ENCODE measurements at places on chromosomes 7 and 10.

- DNase-seq: no peak
Observed at GRCh38 chr7:45657890-45658715, 83.9 kb downstream of the ADCY1 start.

- DNase-seq: no peak
Observed at GRCh38 chr10:88721392-88721791, 15.3 kb downstream of the LIPK start.

DNA sequence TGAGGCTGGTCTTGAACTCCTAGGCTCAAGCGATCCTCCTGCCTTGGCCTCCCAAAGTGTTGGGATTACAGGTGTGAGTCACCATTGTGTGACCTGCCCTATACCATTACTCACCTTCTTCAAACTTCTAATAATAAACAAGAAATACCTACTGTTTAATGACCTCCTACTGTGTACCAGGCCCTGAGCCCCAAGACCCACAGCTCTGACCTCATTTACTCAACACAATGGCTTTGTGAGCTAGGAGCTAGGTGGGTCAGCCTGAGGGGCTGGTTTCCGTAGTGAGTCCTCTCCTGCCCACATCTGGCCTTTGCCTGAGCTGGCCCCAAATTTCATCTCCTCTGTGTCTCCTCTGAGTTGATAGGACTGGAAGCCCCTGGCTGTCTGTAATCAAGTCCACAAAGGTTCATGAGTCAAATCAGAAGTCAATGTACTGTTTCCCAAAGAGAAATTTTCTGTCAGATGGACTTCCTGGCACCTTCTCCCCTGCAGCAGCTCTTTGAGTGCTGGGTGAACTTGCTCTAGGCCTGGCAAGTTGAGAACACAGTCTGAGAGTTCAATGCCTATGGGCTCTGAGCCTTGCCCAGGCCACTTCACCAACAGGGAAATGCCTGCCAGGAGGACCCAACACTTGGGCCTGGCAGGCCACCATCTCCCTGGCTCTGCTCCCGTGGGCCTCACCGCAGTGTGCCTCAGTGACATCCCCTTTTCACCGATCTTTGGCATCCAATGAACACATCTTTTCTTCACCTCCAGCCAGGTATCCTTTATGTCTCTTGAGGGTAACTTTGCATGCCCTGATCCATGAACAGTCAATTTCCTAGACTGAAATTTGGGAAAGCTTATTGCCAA is 24.0 kb downstream of the NEURL1 start:
- DNase-seq: no peak

DNA sequence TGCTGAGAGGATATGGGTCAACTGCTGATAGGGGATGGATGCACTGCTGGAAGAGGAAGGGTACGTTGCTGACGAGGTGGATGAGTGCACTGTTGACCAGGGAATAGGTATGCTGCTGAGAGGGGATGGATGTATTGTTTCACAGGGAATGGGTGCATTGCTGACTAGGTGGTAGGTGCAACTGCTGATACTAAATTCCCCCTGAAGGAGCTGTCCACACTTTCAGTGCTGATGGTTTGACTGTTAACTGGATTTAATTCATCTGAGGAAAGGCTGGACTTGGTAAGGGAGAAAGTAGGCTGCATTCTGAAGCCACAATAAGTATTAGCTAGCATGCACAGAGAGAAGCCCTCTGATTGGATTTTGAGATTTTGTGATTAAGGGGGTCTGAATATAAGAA is 1196.8 kb upstream of the PHF14 start:
- no peak for DNase-seq

GRCh38 chr7:38932509-38933168 is 23.6 kb upstream of the VPS41 start:
- DNase-seq: peak; percentile 18

GRCh38 chr7:148962823-148963582 is 65.3 kb downstream of the PDIA4 start:
- peak; percentile 76 for DNase-seq

DNA sequence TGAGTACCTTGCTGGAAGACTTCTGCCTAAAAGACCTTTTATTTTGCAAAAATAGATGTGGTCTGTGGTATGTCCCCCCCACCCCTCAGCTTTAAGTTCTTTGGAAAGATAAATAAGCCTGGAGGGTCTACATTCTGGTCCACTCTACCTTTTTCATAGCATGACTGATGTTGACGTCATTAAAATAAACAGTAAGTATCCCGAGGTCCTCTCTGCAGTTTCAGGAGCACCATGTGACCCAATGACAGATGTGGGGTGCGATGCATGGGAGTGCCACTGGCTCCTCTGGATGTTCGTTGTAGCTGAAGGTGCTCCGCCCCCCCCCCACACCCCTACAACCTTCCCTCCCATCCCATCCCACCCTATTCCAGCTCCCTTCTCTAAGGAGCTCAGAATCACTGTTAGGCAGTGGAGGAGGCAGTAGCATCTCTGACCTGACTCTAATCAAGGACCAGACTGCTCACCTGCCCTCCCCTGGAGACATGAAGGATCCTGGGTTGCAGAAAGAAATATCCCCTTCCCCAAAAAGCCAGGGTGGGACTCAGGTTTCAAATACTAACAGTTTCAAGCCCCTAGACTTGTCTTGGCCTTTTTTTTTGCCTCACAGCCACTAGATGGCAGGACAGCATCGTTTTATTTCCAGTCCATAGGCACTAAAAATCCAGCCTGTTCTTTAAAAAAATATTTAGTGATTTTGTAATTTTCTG is 25.1 kb downstream of the CASP7 start:
- DNase-seq: no peak

GRCh38 chr10:30747633-30748032 is 118.1 kb upstream of the LYZL2 start:
- DNase-seq: peak; percentile 80

GRCh38 chr7:83096065-83096580 is 66.6 kb downstream of the PCLO start:
- DNase-seq: no peak

DNA sequence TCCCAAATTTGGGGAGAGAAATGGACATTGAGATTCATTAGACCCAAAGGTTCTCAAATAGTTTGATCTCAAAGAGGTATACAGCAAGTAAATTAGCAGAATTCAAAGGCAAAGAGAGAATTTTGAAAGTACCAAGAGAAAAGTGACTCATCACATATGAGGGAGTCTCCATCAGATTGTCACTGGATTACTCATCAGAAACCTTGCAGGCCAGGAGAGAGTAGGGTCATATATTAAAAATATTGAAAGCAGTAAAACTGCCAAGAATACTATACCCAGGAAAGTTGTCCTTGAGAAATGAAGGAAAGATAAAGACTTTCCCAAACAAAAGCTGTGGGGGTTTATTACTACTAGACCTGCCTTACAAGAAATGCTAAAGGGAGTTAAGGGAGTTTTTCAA is 140.6 kb downstream of the TMEM168 start:
- DNase-seq: no peak

GRCh38 chr10:61627266-61627665 is 35.5 kb upstream of the CABCOCO1 start:
- no peak for DNase-seq

- DNase-seq: no peak
Observed at GRCh38 chr7:156732091-156732625, 91.6 kb downstream of the RNF32 start.

DNA sequence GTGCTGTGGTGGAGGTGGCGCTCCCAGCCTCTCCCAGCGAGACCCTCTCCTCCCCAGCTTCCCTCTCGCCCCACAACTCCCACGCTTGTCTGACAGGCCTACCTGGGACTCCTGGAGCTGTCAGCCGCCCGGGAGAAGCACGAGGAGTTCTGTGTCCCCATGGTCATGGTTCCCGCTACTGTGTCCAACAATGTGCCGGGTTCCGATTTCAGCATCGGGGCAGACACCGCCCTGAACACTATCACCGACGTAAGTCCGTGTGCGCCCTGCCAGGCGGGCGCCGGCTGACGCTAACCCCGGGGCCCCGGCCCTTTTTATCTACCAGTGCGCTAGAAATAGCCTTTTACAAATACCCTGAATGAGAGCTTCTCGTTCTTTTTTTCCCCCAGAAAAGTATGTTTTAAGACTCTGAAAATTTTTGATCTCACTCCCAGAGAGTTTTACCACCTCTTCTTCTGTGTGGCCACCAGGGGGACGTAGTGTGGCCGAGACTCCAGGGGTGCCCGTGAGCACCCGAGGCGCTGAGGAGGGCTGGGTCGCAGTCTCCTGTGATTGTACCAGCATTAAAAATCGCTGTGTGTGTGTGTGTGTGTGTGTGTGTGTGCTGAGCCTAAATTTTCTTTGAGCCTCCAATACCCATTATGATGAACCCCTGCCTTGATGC is 52.6 kb downstream of the PFKP start:
- DNase-seq: no peak

- peak; percentile 69 for DNase-seq
Observed at GRCh38 chr10:79149662-79150443, 81.1 kb downstream of the ZMIZ1 start.

Measured in stimulated activated effector memory CD8-positive, alpha-beta T cell treated with anti-CD3 and anti-CD28 coated beads, Interleukin-12 subunit alpha, Interleukin-12 subunit beta, amount 100 ng/mL, for 72 hours (primary cell).